Renal cortical epithelial cell (primary cell): ENCODE measurements at places on chromosomes 7 and 10.

DNA sequence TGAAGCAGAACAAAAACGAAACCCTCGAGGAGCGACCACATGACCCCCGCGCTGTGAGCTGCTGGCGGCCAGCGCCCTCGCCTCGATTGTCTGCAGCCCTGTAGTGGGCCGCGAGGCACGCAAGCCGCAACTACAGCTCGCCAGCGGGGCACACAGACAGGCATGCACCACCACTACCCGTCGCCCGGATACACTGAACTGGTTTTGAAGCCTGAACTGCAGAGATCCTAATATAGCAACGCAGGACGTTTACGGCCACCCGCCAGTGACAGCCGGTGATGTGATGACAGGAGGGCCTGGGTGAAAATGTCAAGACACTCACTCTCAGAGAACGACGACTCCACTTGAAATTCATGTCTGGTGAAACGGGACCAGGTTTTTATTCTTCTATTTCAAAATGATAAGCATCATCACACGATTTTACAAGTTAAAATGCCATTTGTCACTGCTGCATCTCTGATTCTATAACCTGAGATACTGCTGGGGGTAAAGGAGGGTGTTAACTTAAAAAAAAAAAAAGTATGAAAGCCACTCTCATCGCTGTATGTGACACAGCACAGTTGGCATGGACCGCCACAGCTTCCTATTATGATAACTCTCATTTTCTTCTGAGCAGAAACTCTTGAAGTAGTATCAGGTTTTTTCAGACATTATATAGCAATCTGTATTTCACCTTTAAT, 120.3 kb upstream of the DIP2C start:
- DNase-seq: no peak

- DNase-seq: peak; percentile 36
Measured at GRCh38 chr7:78333530-78334425, 535.2 kb downstream of the PHTF2 start.

DNA sequence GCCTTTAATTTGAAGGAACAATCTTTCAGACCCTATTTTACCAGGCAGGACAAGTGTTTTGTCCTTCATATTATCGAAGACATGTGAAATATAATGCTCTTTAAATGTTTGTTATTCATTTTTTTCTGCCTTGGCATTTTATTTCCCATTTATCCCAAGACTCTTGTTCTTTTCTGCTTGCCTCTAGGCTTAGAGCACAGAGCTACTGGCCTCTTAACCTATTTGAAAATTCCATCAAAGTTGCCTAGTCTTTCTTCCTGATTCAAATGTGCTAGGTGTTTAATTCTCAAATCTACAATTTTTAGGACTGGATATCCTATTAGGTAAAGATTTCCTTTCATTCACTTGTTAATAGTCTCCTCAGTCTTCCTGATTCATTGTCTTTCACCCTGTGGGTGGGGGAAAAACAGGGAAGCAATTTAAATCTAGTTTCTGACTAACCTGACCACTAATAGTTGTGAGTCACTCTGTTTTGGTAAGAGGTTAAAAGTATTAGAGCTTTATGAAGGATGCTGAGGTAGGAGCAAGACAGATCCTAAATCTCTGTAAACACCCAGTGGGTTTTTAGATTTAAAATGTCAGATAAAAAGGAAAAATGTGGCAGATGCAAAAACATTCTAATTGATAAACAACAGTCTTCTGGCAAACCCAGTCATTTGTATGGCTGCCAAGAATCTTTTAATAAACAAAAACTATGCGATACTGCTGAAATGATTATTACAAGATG, 1.5 kb downstream of the LIPK start:
- peak; percentile 95 for DNase-seq

DNA sequence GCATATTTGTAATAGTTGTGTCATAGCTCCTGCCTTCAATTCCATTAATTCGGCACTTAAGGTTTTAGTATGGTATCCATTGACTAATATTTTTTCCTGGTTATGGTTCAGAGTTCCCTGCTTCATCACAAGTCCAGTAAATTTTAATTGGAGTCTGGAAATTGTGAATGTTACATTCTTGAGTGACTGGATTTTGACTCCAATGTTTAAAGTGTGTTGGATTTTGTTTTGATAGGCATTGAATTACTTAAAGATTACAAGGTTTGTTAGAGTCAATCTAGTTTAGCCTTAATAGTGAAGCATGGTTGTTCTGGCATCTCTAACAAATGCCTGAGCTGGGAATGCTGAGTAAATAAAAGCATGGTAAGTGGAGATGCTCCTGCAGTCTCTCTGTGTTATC, 326.6 kb upstream of the IGFBP3 start:
- DNase-seq: no peak

- DNase-seq: peak; percentile 36
Measured at GRCh38 chr7:20438248-20438647, 107.5 kb downstream of the ITGB8 start.

DNA sequence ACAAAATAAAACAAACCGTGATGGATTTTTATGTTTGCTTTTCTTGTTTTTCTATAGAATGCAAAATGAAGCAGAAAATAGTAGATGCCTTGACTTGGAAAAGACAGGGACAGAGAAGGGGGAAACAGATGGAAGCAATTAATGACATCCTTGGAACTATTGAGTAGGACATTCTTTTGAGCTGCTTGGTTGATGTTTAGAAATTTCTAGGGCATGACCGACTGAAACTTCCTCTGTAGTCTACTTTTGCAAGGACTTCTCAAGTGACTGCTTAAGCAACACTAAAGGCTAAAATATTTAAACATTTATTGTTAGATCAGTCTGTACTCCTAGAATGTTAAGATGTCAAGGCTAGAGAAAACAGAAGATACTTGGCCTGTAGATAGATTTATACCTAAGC, 49.4 kb downstream of the VCL start:
- DNase-seq: peak; percentile 67

DNA sequence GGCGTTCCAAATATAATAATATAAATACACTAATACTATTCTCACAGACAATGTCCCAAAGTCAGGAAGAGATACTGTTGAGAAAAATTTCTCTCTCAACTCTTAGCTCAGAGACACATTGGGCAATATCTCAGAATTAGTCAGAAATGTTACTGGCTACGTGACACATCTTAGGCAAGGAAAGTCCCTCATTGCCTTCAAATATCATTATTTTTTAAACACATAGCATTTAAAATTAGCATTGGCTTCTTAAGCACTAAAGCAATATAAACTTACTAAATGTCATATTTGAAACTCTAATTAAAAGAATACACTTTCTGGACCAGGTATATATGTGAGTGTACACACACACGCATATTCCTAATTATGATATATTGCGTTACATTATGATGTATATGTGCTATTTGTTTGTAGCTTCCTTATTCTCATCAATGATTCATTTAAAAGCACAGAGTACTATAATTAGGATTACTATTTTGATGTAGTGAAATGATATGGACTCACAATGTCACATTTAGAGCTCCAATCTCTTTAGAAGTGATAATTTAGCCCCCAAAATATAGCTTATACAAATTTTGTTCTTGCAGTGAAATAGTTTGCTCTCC, 255.8 kb downstream of the TWIST1 start:
- DNase-seq: peak; percentile 62

GRCh38 chr7:157676001-157676400, 339.2 kb downstream of the DNAJB6 start:
- no peak for DNase-seq

DNA sequence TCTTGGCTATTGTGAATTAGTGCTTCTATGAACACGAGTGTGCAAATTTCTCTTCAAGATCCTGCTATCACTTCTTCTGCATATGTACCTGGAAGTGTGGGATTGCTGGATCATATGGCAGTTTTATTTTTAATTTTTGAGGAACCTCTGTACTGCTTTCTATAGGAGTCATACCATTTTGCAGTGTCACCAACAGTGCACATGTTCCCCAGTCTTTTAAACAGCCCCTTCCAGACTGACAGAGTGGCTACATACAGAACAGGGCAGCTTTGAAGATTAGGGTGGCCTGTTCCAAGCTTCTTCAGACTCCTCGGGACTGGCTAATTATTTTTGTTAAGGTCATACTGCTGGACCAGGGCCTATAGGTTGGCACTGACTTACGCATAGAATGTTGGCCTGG, 82.9 kb downstream of the AUTS2 start:
- DNase-seq: no peak

- peak; percentile 64 for DNase-seq
Measured at GRCh38 chr10:117462816-117463544, 79.6 kb upstream of the EMX2 start.

GRCh38 chr7:30929686-30930085, 18.0 kb downstream of the AQP1 start:
- DNase-seq: no peak

GRCh38 chr10:114479307-114479706, 75.0 kb upstream of the AFAP1L2 start:
- no peak for DNase-seq

DNA sequence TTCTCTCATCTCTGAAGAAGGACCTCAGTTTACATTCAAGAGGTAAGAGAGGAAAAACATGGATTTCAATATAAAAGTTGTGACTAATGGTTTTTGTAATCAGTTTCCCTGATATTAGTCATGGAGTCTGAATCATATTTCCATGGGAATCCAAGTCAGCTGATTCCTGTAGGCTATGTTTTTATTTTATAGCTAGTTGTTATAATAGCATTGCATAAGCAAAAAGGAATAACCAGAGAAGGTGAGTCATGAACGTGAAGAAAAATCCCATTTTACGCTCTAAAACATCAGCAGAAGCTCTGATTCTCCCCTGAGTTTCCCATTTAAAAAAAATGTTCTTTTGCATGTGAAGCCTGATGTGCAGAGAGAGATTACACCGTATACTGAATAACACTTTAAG, 299.3 kb downstream of the SFMBT2 start:
- DNase-seq: peak; percentile 22

DNA sequence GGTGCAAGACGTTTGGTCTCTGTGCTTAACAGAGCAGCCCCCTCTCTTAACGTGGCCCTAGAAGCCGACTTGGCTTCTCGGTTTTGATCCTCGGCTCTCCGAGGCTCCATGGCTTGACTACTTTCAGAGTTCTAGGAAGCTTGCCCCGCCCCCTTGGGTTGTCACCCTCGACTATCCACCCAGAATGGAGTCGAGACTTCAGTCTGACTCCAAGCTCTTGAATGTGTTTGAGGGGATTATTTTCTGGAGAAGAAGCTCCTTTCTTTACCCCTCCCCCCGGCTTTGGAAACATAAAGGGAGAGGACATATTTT, 448 bp downstream of the SEC24C start:
- peak; percentile 43 for DNase-seq

- DNase-seq: no peak
Measured at GRCh38 chr7:10888861-10889260, 84.8 kb upstream of the PHF14 start.

GRCh38 chr7:119351320-119351719, 921.7 kb upstream of the KCND2 start:
- DNase-seq: no peak

DNA sequence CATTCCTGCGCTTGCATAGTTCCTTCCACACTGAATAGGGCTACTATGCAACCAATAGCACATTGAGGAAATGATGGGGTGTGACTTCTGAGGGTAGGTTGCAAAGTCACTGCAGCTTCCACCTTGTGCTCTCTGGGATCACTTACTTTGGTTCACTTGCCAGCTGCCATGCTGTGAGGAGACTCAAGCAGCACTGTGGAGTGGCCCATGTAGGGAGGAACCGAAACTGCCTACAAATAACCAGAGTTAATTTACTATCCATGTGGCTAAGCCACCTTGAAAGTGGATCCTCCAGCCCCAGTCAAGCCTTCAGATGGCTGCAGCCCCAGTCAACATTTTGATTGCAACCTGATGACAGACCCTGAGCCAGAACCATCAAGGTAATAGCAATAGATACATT, 64.3 kb downstream of the FAM204A start:
- DNase-seq: no peak

DNA sequence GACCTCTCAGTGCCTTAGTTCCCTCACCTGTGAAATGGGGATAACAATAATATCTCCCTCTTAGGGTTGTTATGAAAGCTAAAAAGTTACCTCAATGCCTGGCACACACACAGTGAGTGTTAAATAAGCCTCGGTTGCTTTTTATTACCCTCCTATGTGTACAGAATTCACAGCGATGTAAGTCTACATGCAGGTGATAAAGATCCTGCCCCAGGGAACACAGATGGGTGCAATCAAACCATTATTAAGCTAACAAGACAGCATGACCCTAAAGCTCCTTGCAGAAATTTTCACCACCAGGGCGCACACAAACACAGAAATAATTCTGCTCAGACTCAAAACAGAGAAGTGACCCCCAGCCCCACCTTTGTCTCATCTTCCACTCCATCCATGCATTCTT, 261.9 kb downstream of the SNX10 start:
- DNase-seq: no peak

GRCh38 chr10:88374392-88375175, 208.5 kb downstream of the RNLS start:
- no peak for DNase-seq

DNA sequence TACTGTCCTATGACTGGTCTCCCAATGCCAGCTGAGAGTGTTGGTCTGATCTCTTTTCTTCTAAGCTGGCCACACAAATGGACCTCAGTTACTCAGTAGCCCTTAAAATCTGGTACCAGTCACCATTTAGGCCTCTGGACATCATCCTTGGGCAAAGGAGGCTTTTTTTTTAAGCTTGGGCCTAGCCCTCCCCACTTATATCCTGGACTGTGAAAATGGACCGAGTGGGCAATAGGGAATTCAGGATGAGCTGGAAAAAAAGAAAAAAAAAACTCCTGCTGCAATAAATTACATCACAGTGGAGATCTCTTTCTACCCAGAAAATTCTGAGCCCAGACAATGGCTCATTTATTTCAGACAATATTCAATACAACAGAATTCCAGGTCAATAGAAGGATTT, 68.4 kb downstream of the PARP12 start:
- no peak for DNase-seq

GRCh38 chr7:27389496-27389895, 146.9 kb downstream of the EVX1 start:
- no peak for DNase-seq

GRCh38 chr7:128961030-128961659, 23.4 kb downstream of the IRF5 start:
- no peak for DNase-seq

- DNase-seq: no peak
Measured at GRCh38 chr7:79272938-79273337, 180.5 kb downstream of the MAGI2 start.

DNA sequence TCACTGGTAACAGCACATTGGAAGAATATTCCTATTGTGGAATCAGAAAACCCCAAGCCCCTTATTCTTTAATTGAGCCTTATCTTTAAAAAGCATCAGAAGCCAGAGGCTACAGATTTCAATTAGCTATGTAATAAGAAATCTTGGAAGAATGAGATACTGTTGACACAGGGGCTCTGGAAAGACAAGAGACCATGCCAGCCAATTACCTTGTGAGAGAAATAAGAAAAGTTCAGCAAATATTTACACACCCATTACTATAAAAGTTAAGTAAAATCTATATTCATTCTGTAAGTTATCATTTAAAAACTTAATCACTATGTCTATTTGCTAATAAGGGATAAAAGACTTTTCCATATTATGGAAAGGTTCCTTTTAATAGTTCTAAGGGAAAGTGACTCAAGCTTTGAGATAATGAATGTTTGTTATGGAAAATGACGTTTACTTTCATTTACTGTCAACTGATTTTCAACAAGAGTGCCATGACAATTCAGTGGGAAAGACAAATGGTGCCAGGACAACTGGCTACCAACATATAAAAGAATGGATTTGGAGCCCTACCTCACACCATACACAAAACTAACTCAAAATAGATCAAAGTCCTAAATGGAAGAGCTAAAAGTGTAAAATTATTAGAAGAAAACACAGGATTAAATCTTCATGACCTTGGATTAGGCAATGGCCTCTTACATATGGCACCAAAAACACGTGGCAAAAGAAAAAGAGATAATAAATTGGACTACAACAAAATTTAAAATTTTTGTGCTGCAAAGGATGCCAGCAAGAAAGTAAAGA, 28.3 kb downstream of the ZFAND2A start:
- no peak for DNase-seq

GRCh38 chr10:80535671-80536360, 1.9 kb upstream of the SH2D4B start:
- no peak for DNase-seq
